Gastrocnemius medialis (tissue), 4 donors: ENCODE measurements at places on chromosomes 5 and 9.
A peak's percentile ranks its signal among the peaks of the same experiment; 100 is the strongest.

DNA sequence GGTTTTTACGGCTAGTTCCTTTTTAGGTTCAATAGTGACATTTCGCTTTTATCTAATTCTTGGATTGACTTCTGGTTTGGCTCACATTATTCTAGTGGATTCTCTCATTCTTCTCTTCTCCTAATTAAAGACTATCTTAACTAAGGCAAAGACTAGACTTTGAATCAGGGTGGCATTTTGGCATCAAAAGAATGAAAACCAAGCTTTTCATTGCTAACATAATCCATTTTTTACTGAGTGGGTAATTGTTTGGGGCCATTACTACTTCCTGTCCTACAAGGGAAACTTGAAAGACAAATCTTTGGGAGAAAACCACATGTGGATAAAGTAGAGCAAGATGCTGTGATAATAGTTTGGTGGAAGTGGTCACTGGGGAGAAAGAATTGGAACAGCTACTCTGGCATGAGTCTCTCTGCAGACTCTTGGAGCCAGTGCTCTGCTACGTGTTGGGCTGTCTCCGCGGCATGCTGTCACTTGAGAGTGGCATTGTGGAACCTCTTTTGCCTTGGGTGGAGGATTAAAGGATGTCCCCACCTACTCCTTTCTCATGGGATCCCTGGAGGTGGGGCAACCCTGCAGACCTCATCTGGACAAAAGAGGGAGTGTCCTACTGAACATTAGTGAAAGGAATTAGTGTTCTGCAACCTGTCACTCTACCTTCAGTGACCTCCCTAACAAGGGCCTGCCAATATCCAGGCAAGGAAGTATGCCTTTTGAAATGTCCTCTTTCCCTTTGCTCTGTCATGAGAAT is 280.4 kb downstream of the PSAT1 start:
- no peak for DNase-seq

GRCh38 chr9:134061019-134061687 is 6.7 kb downstream of the BRD3 start:
- no peak for DNase-seq

DNA sequence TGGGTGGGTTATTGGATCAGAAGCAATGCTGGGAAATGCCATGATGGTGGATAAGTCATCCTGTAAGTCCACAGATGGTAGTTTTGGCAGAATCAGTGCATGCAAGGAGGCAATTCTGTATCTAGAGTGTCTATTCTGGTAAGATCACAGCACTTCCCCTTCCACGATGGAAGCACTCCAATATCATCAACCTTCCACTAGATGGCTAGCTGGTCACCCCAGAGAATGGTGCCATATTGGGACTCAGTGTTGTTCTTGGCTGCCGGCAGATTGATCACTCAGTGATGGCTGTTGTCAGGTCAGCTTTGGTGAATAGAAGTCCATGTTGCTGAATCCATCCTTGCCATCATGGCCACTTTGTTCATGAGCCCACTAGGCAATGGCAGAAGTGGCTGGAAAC is 553.5 kb downstream of the CSNK1G3 start:
- DNase-seq = no peak

GRCh38 chr9:92614763-92615461 is 55.0 kb downstream of the IPPK start:
- DNase-seq = no peak

DNA sequence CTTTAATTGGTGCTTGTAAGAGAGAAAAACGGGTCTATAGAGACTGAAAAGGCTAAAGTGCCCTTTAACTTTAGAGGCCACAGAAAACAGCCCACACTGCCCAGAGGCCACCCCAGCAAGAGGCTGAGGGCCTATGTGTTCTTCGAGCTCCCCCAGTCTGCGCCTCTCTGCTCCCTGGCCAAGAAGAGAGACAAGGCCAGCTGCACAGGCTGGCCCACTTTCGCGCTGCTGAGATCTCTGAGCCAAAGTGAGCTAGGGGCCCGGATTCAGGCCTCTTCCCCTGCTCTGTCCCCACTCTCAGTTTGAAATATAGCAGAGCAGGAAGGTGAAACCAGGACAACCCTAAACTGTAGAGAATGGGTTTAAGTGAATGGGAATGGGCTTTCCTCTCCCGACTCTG is 132.0 kb upstream of the TRIM32 start:
- no peak for DNase-seq

- no peak for DNase-seq
Measured at GRCh38 chr5:9104571-9105339, 441.1 kb downstream of the SEMA5A start.

DNA sequence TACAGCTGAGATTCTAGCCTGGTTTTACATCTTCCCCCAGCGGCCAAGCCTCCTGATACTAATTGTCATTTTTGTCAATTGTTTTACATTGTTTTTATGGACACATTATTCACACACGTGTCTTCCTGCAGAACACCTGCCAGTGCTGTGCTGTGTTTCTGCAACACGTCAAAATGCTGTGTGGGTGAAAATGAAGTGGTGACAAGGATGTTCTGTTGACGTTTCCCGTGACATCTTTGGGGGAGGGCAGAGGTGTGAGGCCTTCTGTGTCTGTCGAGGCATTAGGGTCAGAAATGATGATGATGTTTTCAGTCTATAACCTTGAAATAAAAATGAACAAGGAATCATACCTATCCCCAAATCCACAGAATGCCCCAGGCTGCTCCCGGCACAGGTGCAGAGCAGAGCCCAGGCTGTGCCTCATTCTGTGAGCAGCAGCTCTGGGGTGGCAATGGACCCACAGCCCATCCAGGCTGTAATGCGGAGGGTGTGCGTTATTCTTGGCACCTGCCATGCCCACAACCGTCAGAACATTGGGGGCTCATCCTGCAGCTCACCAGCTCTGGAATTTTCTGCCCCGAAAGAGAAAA is 23.6 kb upstream of the CEP72 start:
- no peak for DNase-seq

GRCh38 chr9:68715181-68715456 is 10.1 kb downstream of the PIP5K1B start:
- DNase-seq = no peak

DNA sequence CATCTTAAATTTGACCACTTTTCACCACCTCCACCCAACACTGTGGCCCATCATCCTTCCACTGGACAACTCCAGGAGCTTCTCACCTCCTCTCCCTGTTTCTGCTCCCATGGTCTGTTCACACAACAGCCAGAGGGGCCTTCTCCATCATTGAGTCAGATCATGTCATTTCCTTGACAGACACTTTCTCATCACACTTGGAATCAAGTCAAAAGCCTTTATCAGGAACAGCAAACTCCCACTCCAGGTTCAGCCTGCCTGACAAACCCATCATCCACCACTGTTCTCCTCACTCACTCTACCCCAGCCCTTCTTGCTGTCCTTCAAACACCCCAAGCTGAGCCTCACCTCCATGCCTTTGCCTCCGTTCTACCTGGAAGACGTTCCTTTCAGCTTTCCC is 78.4 kb upstream of the ADRA1B start:
- no peak for DNase-seq

DNA sequence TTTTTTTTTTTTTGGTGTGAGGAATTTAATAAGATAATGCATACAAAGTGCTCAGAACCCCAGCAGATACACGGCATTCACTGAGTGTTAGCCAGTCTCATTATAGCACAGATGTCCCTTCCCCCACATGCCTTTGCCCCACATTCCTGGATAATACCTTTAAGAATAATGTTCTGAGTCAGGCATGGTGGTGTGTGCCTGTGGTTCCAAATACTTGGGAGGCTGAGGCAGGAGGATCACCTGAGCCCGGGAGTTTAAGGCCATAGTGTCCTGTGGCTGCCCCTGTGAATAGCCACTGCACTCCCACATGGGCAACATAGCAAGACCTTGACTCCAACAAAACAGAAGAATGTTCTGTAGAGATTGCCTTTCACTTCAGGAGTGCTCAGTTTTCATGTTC is 24.2 kb upstream of the ANKRD18A start:
- DNase-seq = no peak

GRCh38 chr5:2147504-2148311 is 265.0 kb upstream of the IRX4 start:
- no peak for DNase-seq

- DNase-seq = no peak
Measured at GRCh38 chr5:177611446-177612214, 11.7 kb downstream of the B4GALT7 start.

DNA sequence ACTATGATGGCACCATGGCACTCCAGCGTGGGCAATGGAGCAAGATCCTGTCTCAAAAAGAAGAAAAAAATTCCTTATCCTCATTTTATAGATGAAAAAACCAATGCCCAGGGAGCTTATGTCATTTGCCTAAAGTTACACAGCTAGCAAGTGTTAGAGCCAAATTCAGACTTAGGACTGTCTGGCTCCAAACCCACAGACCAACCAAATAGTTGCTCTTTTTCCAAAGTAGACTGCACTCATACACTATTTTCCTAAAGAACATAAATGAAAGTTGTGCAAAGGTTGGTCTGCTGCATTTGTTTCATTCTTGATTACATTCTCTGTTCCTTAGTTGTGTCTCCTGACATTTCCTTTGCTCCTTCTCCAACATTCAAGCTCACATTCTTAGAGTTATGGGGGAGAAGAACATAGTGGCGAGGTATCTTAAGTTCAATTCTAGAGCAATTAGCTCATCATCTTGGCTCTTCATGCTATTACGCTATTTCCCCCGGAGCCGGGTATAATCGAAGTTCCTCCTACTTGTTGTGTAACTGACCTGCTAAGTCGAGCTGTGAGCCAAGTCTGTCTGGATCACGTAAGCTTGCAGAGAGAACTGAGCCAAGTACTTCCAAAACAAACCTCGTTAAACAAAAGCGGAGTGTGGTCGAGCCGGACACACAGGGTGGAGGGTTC is 138.3 kb downstream of the RFK start:
- peak; percentile 28 for DNase-seq

GRCh38 chr5:144036476-144036875 is 134.0 kb downstream of the YIPF5 start:
- DNase-seq = no peak

- no peak for DNase-seq
Measured at GRCh38 chr5:28430565-28431178, 1392.3 kb upstream of the CDH9 start.

- peak; percentile 83 for DNase-seq
Measured at GRCh38 chr5:133273661-133274596, 222.1 kb downstream of the HSPA4 start.

- no peak for DNase-seq
Measured at GRCh38 chr5:128722551-128722950, 184.5 kb upstream of the FBN2 start.

GRCh38 chr5:39413771-39414170 is 11.0 kb downstream of the DAB2 start:
- DNase-seq = no peak

DNA sequence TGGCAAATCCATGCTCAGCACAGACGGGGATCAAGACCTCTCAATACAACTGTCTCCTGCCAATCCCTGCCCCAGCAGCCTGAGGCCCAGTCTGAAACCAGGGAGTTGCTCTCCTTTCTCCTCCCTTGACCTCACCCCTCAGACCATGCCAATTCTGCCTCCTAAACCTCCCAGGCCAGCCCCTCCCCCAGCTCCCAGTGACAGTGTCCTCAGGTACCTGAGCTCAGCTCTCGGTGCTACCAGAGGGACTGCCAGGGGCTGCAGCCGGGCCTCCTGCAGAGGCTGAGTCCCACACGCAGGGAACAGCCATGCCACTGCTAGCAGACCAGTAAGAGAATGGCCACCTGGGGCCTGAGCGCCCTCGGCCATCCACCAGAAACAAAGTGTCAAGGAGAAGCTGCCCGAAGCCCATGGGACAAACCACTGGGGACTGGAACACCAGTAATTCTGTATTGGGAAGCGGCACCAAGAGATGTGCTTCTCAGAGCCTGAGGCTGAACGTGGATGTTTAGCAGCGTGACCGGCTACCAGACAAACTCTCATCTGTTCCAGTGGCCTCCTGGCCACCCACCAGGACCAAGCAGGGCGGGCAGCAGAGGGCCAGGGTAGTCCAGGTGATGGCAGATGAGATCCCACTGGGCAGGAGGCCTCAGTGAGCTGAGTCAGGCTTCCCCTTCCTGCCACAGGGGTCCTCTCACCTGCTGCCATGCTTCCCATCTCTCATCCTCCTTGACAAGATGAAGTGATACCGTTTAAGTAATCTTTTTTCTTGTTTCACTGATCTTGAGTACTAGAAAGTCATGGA is 557 bp upstream of the IL3 start:
- DNase-seq = no peak

GRCh38 chr5:53109056-53109442 is 508 bp downstream of the MOCS2 start:
- DNase-seq = no peak

DNA sequence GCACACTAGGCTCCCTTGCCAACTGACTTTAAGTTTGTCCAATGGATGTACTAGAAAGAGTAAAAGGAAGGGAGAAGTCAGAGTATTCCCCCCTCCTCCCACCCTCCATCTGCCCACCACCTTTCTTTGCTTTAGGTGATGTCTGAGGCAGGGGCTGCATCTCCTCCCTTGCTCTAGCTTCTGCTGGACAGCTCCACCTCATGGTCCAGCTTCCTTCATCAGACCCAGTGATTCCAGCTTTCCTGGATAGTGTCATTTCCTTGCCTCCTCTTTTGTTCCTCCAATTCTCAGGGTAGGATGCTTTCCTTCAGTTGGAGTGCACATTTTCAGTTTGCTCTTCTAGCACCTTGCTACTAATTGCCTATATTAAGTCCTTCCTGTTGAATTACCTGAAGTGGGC is 67.4 kb downstream of the RAD23B start:
- no peak for DNase-seq

GRCh38 chr9:36166168-36166927 is 2.8 kb upstream of the CCIN start:
- peak; percentile 56 for DNase-seq

GRCh38 chr5:72228960-72229359 is 91.1 kb downstream of the MRPS27 start:
- DNase-seq = peak; percentile 32

DNA sequence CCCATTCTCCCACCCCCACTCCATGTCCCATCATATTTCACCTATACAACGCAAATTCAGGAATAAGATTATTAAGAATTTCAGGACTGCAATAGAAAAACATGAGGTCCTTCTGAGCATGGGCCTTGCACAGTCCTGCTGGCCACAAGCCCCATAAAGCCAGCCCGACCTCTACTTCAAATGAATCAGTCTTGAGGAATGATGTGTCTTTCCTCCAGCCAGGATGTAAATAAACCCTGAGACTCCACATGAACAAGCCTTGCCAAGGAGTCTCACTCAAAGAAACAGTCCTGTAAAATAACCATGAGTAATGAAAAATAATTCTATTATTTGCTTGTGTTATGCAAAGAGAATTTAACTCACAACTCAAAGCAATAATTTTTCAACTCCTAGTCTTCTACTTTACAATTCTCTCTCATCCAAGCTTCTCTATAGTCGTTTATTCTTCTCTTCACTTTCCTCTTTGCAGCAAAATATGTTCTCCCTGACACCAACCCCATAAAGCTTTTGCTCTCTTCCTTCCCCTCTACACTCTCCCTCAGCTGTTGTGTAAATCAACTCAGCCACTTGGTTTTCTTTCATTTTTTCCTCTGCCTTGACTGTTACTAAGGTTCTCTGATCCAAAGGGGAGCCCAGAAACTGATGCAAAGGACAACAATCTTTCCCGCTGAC is 140.1 kb upstream of the MOCS2 start:
- DNase-seq = no peak

DNA sequence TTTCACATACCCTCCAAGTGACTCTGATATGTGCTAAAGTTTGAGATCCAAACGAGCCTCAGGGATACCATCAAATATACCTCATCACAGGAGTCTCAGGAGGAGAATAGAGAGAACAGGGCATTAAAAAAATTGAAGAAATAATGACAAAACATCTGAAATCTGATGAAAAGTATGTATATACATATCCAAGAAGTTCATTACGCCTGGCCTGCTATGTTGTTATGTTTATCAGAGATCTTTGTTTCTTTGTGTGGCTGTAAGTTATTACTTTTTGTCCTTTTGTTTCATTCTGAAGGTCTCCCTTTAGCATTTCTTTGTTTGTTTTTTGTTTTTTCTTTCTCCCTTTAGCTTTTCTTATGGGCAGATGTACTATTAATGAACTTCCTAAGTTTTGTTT is 2.5 kb upstream of the CCL19 start:
- no peak for DNase-seq
